ENCODE measurements at places on chromosomes 7 and 10. TPM values are rescaled to one million over a fixed set of nuclear protein-coding genes. Genes with fewer than 3 reads are reported as not detected.
A peak's percentile ranks its signal among the peaks of the same experiment; 100 is the strongest.

DNA sequence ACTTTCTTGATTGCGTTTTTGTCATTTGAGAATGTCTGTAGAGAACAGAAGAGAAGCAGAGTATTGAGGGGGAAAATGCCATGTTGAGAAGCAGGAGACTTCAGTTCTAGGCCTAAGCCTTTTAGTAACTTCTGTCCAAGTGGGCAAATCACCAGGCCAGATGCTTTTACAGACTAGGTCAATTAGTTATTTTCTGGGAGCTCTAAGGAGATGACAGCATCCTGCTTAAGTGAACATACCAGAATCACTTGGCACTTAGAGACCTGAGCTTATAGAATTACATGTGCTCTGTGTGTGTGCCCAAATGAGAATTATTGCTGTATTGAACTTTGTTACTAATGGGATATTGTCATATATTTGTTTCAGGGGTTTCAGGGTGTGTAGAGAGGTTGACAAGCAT lies 24.0 kb downstream of the AGK start:
- no peak for DNase-seq

GRCh38 chr7:100489824-100490223 lies 6.1 kb downstream of the NYAP1 start:
- DNase-seq: no peak

DNA sequence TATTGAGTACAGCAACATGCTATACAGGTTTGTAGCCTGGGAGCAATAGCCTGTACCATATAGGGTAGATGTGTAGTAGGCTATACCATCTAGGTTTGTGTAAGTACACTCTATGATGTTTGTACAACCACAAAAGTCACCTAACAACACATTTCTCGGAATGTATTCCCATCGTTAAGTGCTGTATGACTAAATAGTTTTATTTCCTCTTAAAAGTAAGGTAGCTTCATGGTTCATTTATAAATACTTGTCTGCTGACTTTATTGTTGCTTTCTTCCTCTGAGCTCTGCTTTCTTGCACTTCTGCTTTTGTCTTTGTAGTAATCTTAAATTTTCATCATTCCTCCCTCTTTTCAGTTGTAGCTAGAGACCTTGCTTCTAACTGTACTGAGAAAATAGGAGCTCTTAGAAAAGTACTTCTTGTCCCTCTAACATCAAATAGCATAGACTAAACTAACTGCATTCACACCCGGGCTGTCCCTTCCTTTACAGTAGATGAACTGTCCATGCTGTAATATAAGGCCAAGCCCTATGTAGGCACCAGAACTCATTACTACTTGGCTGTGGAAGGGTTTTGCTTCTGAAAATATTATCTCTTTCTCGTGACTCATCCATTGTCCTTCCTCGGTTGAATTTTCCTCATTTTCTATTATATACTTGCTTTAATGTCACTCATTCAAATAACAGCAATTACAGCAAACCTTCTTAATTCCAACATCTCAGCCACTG lies 55.4 kb upstream of the FAM3C start:
- DNase-seq: no peak

DNA sequence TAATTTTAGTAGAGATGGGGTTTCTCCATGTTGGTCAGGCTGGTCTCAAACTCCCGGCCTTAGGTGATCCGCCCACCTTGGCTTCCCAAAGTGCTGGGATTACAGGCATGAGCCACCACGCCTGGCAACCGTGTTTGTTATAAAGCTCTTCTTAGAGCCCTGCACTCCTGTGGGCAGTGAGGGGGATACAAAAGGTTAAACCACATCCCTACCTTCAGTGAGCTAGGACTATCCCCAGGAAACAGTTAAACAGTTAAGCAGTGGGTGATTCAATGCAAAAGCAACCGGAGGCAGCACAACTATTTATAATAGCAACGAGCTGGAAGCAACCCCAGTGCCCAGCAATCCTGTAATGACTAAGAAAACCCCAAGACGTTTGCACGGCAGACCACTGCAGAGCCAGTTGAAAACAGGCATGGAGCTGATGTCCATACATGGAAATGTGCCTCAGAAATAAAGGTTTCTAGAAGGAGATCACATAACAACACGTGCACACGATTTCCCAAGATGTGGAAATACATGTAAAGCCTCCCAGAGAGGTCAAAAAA lies 107.2 kb upstream of the LYZL2 start:
- DNase-seq: peak; percentile 81

DNA sequence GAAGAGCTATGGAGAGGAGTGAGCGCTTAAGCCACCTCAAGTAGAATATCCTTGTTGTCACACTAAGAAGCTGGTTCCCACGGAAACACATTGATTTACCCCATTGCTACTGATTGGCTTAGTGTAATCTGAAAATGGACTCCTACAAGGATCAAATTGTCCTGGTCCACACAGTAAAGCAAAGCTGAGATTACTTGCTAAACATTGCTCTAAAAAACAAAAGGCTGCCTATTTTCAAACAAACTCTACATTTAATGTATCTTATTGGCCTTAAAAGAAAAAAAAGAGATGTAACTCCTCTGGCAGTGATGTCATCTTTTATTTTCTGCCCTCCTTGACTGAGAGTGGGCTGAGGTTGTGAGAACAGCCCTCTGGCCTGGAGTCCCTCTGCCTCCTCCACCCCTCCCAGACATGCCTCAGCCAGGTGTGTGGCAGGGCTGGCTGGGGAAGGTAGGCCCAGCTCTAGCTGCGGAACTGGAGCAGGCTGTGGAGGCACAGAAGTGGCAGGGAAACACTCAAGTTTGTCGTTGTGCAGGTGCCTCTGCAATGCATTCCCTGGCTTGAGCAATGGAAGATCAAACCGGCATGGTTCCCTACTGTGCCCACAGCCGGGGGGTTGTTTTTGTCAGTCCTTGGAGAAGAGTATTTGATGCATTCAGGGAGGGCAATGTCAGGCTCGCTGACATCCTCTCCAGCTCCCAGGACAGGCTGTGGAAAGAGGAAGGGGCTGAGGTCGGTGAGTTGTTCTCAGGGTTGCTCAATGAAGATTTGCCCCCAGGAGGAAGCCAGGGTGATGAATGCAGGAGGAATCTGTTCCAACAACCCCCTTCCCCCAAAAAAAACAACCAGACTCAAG lies 9.1 kb downstream of the KLF6 start:
- no peak for DNase-seq

DNA sequence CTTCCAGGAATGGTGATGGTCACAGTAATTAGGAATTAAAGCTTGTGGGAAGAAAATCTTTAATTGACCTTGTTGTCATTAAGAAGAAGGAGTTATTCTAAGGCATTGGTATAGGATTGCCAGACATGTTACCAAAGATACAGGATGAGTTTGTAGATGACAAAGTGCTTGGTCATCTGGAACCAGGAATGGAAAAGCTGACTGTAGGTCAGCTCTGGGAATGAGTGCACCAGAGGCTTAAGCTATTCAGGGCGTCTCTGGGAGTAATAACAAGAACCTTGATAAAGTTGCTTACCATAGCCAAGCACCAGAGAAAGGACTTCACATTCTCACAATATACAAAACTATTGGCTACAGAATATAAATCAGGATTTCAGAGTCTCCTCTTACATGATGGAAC lies 89.0 kb downstream of the PHTF2 start:
- DNase-seq: no peak

- DNase-seq: no peak
Observed at GRCh38 chr10:22447068-22447467, 101.8 kb downstream of the SPAG6 start.

DNA sequence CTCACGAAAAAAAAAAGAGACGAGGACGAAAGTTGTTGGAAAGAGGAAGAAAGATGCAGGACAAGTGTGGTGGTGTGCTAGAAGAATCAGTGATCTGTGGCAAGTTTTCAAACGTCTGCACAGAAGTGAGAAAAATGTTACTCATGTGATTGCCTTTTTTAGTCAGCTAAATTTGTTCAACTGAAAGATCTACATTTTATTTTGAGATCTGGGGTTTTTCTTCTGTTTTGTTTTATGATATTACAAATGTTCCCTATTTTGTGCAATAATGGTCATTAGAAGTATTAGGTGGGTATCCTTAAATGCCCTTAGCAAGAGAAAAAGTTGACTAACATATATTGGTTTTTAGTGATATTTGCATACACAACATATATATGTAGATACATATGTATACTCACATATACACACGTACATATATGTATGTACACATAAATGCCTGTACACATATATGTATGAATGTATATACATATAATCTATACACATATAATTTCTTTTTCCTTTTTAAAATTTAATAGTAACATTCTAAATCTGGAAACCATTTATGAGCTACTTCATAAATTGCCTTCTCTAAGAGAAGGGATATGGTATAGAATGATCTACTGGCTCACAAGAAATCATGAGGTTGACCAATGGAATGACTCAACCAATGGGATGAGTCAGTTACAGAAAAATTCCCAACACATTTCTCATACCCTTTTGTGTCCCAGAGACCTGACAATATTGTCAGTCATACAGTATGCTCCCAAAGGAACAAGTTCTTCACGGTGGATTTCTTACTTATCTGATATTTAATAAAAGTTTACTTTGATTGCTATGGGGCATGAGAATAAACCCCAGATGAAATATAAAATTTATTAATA lies 38.4 kb downstream of the SLC39A12 start:
- DNase-seq: no peak

DNA sequence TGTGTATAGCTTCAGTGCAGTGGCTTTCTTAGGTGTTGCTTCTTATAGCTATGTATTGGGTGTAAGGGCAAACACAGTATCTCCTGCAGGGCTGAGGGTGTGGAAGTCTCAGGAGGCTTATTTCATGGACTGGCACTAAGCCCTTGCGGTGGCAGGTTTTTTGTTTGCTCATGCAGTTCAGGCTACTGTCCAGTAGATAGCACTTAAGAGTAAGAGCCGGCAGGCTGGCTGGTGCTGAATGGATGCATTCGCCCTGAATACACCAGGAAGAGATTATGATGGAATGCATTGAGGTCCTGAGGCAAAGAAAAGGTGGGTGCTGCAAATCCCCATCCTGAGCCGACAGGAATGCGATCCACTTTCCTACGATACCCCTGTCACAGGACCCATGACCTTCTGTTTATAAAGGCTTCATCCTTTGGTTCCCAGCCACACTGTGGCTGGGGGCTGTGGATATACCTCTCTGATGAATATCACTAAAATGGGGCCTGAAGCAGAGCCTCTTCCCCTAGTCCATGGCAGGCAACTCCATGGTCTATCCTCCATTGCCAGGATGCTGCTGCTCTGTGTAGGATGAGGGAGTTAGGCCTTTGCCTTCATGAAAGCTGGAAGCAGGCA lies 44.9 kb downstream of the ANXA8 start:
- no peak for DNase-seq

- DNase-seq: no peak
Observed at GRCh38 chr7:30557245-30557644, 37.4 kb upstream of the GARS1 start.

- no peak for DNase-seq
Observed at GRCh38 chr7:100019908-100020307, 4.5 kb downstream of the ZKSCAN1 start.

- DNase-seq: no peak
Observed at GRCh38 chr7:24318326-24318725, 34.3 kb downstream of the NPY start.

GARS1 gene
- 73.8 TPM for total RNA-seq

SFMBT2 gene
- 9.2 TPM for total RNA-seq

HUS1 gene
- 28.2 TPM for total RNA-seq

Data from aorta (tissue), 5 donors.